ENCODE measurements at places on chromosomes 16 and 17.

DNA sequence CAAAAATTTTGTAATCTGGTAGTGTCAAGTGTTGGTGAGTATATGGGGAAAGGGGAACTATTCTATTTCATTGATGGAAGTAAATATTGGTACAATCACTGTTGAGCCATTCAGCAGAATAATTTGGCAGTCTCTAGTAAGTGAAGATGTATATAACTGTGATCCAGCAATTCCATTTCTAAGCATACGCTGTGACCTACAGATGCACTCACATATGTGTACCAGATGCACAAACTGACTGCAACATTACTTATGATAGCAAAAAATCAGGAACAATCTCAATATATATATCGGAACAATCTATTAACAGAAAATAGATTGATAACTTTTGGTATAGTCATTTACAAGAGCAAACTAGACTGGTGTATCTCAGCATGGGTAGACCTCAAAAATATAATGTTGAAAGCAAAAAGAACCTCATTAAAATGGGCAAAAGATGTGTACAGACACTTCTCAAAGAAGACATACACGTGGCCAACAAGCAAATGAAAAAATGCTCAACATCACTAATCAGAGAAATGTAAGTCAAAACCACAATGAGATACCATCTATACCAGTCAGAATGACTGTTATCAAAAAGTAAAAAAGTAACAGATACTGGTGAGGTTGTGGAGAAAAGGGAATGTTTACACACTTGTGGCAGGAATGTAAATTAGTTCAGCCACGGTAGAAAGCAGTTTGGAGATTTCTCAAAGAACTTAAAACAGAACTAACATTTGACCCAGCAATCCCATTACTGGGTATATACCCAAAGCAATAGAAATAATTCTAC is 20.7 kb downstream of the ADAP2 start:
- no peak for DNase-seq

DNA sequence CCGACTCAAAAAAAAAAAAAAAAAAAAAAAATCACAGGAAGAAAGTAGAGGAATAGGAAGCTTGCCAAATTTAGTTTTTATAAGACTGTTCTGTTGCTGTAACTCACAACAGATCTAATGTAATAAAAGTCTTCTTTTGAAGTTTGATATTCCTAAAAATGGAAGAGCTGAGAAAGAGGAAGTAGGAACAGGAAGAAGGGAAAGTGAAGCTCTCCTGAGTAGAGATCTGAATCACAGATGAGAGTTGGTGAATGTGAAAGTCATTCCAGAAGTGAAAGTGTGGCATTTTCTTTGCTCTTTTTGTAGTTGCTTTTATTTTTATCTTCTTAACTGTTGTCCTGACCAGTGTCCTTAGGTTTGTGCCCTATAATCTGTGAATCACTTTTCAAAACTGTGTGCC is 2.1 kb downstream of the NMT1 start:
- DNase-seq = no peak

GRCh38 chr17:8047769-8048110 is 8.9 kb downstream of the ALOX15B start:
- DNase-seq = no peak

- DNase-seq = no peak
Observed at GRCh38 chr17:17888821-17889220, 52.0 kb upstream of the SREBF1 start.

GRCh38 chr16:3655030-3655395 is 522 bp downstream of the DNASE1 start:
- no peak for DNase-seq

GRCh38 chr17:27912964-27913363 is 19.8 kb upstream of the LYRM9 start:
- no peak for DNase-seq

All from MM.1S (cell line).